ENCODE measurements at places on chromosomes 12 and 14. TPM values are rescaled to one million over a fixed set of nuclear protein-coding genes. Genes with fewer than 3 reads are reported as not detected.

The SSTR1 gene
- not detected for total RNA-seq

The YEATS4 gene
- total RNA-seq = 40.9 TPM

The BATF gene
- 2.1 TPM for total RNA-seq

The LACRT gene
- total RNA-seq = not detected

The PMEL gene
- 1.9 TPM for total RNA-seq

The SERPINA1 gene
- total RNA-seq = 1.3 TPM

The CDKN3 gene
- 48.0 TPM for total RNA-seq

The ARHGEF25 gene
- 0.19 TPM for total RNA-seq

The MDGA2 gene
- total RNA-seq = not detected

The SLC5A8 gene
- total RNA-seq = not detected

The RFX4 gene
- total RNA-seq = not detected

The SCFD1 gene
- total RNA-seq = 32.9 TPM

The KRT82 gene
- not detected for total RNA-seq

The LRRC43 gene
- not detected for total RNA-seq

The GRIN2B gene
- total RNA-seq = under 0.01 TPM

The NR1H4 gene
- total RNA-seq = not detected

The FOXN4 gene
- not detected for total RNA-seq

The PSMA6 gene
- 197 TPM for total RNA-seq

The MARK3 gene
- total RNA-seq = 62.8 TPM

The RAD51B gene
- 8.7 TPM for total RNA-seq

The ACRBP gene
- total RNA-seq = 0.28 TPM

The POU6F1 gene
- 6.1 TPM for total RNA-seq

The EMP1 gene
- 181 TPM for total RNA-seq

The TPPP2 gene
- not detected for total RNA-seq

The SPSB2 gene
- 8.6 TPM for total RNA-seq

The LBHD2 gene
- total RNA-seq = not detected

The HOXC10 gene
- total RNA-seq = not detected

The OR4K5 gene
- total RNA-seq = not detected

Measured in airway epithelial cell (primary cell).